ENCODE measurements at places on chromosomes 5 and 9.

- DNase-seq: no peak
These were observed 271.0 kb upstream of the HAPLN1 start for GRCh38 chr5:83991566-83992224.

GRCh38 chr5:129905473-129906176, 1.4 kb downstream of the CHSY3 start:
- DNase-seq: no peak

DNA sequence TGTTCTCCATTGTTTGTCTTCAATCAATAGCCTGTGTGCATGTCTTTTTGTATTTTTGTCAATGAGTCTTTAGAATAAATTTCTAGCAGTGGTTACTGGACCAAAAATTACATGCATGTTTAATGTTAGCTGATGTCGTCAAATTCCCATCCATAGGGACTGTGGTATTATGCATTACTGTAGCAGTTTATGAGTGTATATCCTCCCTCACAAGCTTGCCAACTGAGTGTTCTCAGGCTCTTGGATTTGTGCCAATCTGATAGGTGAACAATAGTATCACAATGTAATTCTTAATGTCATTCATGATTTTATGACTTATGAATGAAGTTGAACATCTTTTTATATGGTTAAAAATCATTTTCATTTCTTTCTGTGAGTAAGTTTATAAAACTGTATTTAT, 13.0 kb downstream of the SNX24 start:
- no peak for DNase-seq

- DNase-seq: no peak
These were observed 402.9 kb downstream of the CYLC2 start for GRCh38 chr9:103397868-103398600.

DNA sequence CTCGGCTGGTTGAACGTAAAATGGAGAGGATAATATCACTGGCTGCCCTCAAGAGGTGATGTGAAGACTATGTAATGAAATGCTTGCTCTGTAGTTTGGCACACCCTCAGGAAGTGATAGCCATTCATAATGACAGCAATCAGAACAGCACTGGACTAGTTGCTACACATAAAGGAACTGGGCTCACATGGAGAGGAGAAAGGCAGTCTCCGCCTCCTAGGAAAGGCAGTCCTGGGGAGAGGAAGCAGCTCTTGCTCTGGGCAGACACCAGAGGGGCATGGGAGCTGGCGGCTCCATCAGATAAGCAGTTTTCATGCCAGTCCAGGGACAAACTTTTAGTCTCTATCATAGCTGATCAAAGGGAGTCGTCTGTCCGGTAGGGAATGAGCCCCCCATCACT, 46.9 kb downstream of the ARHGEF37 start:
- DNase-seq: no peak

DNA sequence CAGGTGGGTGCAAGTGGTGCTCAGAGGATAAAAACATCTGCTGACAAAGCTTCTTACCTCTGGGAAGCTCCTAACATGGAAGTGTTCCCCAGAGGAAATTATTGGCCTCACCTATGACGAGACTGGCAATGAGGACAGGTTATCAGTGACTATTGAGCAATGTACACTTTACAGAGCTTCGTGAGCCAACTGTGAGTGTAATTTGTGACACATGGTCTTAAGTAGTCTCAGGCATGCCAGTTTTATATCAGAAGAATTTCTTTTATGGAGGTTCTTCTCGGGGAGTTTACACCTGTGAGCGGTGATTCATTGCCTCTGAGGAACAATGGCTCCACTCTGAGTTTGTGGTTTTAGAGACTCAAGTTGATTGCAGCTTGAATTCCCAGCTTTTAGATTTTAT, 11.3 kb downstream of the ANKDD1B start:
- no peak for DNase-seq

GRCh38 chr5:141330299-141331080, at the start of gene PCDHGA1:
PCDHGA1 (plus strand) TSS chr5:141330514.
- no peak for DNase-seq

DNA sequence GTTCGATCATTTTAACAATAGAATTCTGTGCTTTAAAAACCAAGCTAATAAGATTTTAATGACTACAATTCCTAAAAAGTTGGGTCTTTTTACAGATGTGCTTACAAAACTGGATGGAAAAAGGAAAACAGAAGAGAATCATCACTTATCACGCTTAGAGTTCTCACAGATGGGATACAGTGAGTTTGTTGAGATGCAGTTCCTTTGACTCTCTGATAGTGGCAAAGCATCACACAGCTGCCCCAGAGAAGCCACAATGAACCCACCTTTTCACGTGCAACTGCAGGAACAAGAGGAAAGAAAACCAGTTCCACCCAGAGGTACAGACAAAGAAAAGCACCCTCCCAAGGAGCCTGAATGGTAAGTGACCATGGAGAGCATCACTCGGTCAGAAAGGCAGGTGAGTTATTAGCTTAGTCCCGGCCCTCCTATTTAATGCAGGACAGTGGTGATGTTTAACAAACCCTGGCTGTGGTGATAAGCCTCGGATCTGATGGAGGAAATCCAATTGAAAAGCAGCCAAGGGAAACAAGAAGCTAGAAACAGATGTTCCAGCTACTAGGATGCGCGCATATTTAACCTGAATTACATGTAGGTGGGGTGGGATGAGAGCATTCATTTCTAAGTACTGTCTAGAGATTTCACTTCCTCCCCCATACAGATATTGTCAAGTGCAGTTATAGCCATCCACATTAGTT, 167.7 kb downstream of the TARS1 start:
- no peak for DNase-seq

DNA sequence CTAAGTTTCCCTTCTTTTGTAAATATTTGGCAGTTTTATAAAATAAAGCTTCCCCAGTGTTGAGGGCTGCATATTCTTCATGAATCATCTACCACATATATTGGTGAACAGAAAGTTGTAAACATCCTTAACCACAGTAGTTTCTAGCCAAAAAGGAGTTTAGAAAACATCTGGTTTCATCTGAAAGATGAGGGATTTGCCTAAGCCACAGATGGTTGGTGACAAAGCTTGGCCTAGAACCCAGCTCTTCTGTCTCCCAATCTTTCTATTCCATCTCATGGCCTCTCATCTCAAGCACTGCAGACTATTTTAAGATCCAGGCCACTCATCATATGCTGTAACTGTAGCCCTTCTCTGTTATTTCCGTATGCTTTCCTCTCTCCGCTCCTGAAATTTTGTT, 232.3 kb upstream of the TRPM3 start:
- no peak for DNase-seq

DNA sequence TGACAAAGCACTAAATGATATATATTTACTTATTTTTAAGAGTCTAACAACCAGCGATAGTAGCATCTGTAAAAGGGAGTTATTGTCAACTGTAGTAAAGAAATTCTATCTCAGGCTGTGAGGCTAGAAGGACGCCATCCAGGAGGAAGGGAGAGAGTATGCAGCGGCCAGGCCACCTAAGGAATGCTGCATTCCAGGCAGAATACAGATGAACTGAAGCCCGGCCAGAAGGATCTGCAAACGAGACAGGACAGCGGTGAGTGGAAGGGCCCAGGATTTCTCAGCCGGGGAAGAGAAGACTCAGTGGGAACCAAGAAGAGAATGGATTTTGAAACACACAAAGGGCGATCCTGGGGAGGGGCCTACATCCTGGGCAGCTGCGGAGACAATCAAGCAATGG, 7.4 kb downstream of the RETREG1 start:
- DNase-seq: no peak

GRCh38 chr5:179763215-179763945, 30.4 kb upstream of the LTC4S start:
- DNase-seq: peak; percentile 19

- DNase-seq: no peak
These were observed 117.1 kb downstream of the DMXL1 start for GRCh38 chr5:119187776-119188529.

DNA sequence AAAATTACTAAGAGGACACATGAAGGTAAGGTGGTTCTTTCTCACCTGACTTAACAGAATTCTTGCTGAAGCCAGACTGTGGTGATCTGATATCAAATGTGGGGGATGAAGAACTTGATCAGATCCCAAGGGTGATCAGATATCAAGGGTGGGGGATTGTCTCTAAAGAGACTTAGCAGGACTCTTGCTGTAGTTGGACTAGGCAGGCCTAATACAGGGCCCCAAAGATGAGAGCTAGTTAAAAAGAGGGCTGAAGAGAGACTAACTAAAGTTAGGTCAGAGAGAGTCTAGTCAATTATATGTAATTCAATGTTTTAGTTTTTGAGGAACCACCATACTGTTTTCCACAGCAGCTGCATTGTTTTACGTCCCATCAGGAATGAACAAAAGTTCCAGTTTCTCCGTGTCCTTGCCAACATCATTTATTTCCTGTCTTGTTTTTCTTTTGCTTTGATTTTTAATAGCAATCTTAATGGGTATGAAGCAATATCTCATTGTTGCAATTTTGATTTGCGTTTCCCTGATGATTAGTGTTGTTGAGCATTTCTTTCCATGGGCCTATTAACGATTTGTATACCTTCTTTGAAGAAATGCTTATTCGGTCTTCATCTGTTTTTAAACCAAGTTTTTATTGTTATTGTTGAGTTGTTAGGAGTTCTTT, 77.6 kb upstream of the ALDH1A1 start:
- DNase-seq: no peak

DNA sequence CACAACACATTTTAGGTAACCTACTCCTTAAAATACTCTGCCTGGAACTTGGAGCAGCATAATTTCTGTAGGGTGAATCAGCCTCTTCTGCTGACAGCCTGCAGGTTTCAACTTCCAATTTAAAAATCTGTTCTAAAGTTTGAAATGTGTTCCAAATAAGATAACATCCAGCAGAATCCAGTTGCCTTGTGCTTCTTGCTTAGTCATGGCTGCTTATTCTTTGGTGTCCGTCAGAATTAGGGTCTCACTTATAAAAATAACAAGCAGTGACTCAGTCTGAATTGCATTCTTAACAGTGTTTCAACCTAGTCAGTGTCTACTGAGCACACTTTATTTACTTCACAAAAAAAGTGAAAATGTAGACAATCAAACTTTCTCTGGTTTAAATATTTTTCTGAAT, 3.7 kb downstream of the CDH6 start:
- no peak for DNase-seq

GRCh38 chr9:111316796-111317195, 13.2 kb downstream of the OR2K2 start:
- DNase-seq: no peak

- DNase-seq: no peak
These were observed 84.2 kb downstream of the ZNF608 start for GRCh38 chr5:124662181-124662781.

DNA sequence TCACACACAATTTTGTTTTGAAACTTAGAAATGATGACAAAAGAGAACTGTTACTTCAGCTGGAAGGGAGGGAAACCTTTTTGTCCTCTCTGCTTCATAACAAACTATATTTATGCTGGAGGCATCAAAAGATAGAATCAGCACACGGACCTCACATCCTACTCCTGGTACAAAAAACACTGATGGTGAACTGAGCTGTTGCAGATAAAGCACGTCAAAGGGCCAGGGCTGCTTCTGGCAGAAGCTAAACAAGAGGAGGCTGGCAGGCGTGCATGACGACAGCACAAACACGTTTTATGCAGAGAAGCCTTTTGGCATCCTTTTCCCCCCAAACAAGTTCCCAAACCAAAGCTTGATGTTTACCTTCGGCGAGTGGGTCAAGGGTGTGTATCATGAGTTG, 169.6 kb downstream of the SLC24A2 start:
- DNase-seq: no peak

DNA sequence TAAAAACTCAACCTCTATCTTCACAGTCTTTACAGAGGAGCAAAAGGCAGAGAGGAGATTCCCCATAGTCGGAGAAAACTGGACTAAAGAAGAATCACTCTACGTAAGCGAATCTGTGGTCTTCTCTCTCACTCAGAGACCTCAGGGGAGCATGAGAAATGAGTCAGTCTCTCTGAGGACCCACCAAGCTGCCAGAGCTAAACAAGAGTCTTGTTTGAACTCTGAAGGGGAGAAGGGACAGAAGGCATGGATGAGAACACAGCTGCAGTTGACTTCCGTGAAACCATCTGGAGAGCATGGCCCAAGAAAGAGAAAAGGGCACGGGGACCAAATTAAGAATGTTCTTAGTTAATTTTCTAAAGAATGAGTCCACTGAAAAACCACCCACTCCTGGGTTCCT, 12.8 kb upstream of the MAN2A1 start:
- DNase-seq: no peak

DNA sequence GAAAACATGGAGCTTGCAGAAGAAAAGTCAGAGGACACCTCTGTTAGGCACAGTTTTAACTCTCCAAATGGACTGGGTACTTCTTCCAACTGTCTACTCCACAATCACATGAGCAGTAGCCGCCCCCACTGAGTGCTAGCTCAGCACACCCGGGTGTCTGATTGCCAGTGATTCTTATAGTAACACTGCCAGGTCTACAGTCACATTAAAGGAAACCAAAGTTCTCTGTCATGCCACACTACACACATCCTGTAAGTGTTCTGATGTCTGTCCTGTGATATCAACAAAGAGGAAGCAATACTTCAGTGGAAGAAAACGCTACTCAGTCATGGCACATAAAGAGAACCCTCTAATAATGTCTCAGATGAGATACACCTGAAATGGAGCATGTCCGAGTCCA, at the start of gene HAVCR2:
TSS of gene HAVCR2 (minus strand) at position 69 of the 400 bp plus-strand sequence. CDS start at position 8, 61 bp downstream.
- DNase-seq: peak; percentile 22

DNA sequence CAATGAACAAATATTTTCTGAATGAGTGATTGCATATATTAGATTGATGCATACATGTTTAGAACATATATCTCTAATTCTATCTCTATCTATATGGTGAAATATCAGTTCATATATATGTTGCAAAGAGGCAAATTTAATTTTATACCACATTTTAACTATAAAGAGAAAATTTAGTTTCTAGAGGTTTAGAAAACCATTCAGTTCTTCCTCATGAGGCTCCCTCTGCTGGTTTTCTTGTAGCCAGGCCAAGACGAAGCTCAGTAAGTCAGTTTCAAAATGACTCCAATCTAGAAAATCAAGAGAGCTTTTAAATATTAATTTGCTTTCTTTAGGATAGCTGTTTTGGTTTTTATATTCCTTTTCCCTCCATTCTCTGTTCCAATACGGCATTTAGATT, 312.1 kb downstream of the TMEM232 start:
- no peak for DNase-seq

DNA sequence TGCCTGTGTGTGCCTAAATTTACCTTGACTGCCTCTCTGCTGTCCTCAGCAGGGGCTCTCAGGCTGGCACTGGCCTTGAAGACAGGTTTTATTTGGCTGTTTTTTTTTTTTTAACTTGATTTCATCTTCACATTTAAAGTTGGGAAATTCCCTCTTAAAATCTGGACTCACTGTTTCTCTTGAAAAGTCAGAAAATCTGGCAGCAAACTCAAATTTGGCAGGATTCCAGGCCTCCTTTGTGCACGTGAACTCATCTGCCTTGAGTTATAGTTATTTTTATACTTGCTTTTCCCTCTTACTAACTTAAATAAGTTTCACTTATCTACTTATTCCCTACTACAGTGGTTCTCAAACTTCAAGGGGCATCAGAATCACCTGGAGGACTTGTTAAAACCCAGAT, 118.4 kb upstream of the MAP3K1 start:
- DNase-seq: no peak

- DNase-seq: no peak
These were observed 134.8 kb upstream of the CD180 start for GRCh38 chr5:67331296-67331925.

GRCh38 chr9:69671879-69672595, at the start of gene APBA1:
APBA1 (minus strand) TSS chr9:69672371.
- peak; percentile 33 for DNase-seq

GRCh38 chr5:171839112-171839511, 53.5 kb downstream of the SMIM23 start:
- no peak for DNase-seq

Measured in activated CD4-positive, alpha-beta T cell treated with anti-CD3 and anti-CD28 coated beads for 1 hour (primary cell).